Dermis microvascular lymphatic vessel endothelial cell (primary cell): ENCODE measurements at places on chromosomes 12 and 14. TPM values are rescaled to one million over a fixed set of nuclear protein-coding genes. Genes with fewer than 3 reads are reported as not detected.

GRCh38 chr12:66352197-66352596 is 49.9 kb downstream of the HELB start:
- no peak for DNase-seq

- peak; percentile 40 for DNase-seq
Measured at GRCh38 chr12:51269174-51270066, 795 bp downstream of the SMAGP start.

DNA sequence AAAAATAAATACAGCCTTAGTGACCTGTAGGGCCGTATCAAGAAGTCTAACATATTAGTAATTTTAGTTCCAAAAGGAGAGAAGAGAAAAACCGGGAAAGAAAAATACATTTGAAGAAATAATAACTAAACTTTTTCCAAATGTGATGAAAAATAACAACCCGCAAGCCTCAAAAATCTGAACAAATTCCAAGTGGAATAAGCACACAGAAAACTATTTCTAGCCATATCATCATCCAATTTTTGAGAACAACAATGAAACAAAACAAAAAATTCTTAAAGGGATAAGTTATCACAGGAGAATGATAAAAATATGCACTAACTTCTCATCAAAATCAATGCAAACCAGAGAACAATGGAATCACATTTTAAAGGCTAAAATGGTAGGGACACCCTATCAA is 198.1 kb upstream of the PLXNC1 start:
- DNase-seq, result no peak

DNA sequence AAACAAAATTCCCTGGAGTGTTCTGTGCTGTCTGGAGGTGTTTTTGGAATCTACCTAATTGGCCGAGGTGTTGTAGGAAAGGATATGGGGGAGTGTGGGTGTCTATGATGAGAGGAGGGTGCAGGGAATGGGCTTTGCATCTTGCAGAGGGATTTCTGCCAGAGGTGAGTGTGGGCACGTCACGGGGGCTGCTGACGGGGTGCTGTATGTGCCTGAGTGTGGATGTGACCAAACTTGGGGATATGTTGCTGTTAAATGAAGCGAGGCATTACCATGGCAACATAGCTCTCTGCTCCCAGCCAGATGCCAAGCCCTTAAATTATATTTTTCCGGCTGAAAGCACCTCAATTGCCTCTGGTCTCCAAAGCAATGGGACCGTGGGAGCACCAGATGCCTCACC is 44.3 kb upstream of the SPTLC2 start:
- no peak for DNase-seq

DNA sequence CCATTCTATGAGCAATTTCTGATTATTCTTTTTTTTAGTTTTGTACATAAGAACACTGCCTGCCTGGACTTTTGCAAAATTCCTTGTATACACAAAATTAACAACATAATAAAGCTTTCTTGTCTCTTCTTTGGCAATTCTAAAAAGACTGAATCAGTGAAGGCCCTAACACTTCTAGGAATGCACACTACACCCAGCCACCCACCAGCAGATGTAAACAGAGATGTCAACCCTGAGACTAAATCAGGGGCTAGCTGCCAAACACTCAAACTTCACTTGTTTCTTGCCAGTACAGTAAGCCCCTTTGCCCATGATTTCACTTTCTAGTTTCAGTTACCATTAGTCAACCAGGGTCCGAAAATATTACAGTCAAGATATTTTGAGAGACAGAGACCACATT is 15.5 kb downstream of the DCAF5 start:
- DNase-seq, result no peak

GRCh38 chr14:91911474-91912032 is 35.9 kb downstream of the FBLN5 start:
- peak; percentile 55 for DNase-seq

GRCh38 chr12:116400636-116401372 is 123.3 kb upstream of the MED13L start:
- DNase-seq, result no peak

DNA sequence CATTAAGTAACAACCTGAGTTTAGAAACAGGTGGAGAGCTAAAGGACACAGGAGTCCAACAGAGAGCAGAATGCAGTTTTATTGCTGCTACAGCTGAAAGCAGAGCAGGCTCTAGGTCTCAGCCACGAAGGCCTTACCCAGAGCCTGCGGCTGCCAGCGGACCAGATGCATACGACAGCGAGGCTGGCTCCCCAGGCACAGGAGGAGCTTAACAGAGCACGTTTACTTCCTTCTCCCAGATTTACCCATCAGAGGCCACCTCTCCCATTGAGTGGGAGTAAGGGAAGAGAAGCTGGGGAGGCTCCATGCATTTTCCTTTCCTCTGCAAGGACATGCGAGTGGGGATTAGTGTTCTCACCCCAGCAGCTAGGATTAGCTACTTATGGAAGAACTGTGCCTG is 22.6 kb downstream of the DYNC1H1 start:
- DNase-seq, result no peak

DNA sequence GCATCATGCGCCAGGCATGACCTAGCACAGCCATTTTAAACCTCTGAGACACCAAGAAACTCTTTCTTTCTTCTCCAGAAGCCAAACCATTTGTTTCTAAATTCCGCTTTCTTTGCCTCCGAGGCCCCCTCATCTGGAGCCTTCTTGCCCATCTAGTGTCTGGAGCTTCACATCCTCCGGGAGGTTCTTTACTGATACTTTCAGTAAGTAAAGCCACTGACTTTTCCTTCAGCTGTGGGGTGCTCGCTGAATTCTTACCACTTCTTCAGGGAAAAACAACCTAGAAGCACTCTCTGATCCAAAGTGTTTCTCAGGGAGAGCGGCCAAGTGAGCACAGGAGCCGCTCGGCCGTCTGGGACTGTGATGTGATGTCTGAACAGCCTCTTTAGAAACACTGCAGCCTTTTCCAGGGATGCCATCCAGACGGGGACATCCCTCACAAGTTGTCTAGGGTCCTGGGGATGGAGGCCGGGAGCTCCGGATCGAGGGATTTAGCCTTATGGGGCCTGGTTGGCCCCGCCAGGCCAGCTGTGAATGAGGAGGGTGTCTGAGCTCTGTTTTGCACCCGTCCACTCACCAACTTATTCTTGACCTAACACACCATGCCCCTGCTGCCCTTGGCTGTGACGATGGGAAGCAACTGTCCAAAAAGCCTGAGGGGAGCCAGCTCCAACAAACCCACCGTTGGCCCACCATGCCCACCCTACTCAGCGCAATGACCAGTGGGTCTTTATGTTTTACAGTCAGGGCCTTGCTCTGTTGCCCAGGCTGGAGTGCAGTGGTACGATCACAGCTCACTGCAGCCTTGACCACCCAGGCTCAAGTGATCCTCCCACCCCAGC is 160.6 kb downstream of the ZFP36L1 start:
- DNase-seq, result no peak

GRCh38 chr12:31524791-31525495 is 66.0 kb downstream of the DENND5B start:
- DNase-seq, result no peak

- DNase-seq, result peak; percentile 73
Measured at GRCh38 chr12:26636710-26637328, 196.2 kb downstream of the ITPR2 start.

DNA sequence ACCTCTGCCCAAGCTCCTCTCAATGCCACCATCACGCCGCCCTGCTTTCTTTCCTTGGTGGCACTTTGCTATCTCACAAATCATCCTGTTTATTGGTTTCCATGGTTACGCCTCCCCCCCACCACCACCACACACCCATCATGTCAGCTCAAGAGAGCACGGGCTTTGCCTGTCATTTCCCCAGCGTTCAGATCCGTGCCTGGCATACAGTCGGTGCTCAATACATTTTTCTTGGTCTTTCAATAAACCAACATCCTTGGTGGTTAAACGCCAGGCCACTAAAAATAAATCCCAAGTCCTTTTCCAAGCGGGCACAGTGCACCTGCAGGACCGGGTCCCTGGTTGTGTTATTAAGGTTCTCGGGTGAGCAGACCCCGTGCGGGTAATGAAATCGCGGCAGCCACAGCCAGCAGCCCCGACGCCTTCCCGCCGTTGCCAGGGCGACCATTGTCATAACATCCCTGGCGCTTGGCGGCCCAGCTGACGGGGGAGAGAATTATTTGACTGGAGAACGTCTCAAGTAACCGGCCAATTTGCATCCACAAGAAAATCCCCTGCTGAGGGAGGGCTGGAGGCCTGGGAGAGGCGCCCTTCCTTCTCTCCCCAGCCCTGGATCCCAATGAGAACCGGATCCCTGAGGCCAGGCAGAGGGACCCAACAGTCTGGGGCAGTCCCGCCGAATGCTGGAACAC is 92.9 kb downstream of the KSR2 start:
- DNase-seq, result peak; percentile 55

GRCh38 chr14:92670160-92670559 is 78.3 kb downstream of the LGMN start:
- no peak for DNase-seq

GRCh38 chr12:67712011-67712410 is 63.5 kb downstream of the DYRK2 start:
- DNase-seq, result no peak

DNA sequence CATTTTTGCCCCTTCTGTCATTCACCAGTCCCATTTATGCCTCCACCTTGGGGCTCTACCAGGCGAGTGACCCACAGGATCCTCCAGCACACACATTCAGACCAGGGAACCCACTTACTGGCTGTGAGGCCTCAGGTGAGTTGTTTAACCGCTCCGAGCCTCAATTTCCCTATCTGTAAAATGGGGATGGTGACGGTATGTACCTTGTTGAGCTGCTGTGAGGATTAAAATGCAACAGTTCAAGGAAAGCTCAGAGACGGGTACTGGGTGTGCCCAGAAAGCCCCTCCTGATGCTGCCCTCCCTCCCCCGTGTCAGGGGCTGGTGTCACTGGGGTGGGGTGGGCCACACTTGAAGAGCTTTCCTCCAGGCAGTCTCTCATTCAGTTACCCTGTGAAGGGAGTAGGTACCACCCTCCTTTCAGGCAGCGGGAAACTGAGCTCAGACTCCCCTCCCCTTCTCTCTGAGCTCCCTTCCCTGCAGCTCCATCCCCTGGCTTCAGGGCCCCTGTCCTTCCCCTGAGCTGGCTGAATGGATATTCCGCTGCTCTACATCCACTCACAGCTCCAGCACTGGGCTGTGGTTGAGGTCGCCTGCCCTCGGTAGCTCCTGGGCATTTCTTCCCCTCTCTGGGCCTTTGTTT is 1.4 kb upstream of the SERPINA1 start:
- no peak for DNase-seq

GRCh38 chr12:92396647-92397252 is 251.1 kb upstream of the BTG1 start:
- DNase-seq, result peak; percentile 1

DNA sequence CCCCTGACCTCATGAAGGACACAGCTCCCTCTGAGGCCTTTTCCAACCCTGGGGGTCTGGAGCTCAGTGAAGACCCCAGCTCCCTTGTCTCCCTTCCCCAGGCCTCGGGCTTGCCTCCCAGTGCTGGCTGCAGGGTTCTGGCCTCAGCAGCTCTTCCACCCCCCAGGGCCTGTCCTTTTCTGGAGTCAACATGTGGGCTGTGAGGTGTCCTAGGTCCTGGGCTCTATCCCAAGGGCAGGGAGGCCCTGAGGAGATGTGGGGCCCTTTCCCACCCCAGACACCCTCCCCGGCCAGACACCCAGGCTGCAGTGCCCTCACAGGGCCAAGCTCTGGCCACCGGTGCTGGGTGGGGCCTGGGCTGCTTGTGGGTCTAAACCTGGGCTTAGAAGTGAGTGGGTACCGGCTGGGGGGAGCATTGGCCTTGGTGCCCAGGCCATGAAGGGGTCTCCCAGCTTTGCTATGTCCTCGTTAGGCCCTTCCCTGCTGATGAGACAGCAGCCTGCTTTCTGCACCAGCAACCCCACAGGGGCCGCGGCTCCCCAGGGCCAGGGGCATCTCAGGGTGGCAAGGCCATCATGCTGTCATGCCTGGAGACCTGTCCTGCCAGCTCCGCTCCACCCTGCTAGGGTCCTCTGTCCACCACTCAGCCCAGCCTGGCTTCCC is 2.7 kb upstream of the CRIP2 start:
- no peak for DNase-seq

GRCh38 chr12:1044696-1045095 is 53.7 kb downstream of the ERC1 start:
- DNase-seq, result peak; percentile 25

DNA sequence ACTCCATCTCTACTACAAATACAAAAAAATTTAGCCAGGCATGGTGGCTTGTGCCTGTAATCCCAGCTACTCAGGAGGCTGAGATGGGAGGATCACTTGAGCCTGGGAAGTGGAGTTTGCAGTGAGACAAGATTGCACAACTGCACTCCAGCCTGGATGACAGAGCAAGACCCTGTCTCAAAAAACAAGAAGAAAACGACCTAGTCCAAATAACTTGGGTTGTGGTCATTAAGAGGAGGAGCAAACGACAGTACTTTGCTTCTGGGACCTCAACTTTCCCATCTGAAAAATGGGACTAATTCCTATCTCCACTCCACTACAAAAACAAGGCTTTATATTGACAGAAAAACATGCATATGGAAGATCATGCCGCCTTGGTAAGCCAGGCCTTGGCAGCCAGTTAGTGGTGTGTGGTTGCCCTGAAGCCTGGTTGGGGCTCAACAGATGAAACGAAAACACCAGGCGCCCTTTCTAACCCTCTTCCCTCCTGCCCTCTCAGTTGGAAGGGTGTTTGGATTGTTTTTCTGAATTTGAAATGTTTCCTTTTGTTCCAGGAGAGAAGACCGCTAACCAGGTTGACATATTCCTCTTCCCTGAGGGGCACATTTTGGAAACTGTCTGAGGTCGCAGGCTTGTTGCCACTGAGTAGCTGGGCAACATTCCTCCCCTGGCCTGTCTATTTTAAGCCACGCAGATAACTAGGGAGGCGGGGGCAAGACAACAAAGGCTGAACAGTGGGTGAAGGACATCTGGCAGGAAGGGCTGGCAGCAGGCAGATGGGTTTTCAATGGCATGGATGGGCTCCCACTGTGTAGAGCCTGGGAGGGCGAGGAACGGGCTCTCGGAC is 13.7 kb upstream of the VPS37B start:
- DNase-seq, result no peak

DNA sequence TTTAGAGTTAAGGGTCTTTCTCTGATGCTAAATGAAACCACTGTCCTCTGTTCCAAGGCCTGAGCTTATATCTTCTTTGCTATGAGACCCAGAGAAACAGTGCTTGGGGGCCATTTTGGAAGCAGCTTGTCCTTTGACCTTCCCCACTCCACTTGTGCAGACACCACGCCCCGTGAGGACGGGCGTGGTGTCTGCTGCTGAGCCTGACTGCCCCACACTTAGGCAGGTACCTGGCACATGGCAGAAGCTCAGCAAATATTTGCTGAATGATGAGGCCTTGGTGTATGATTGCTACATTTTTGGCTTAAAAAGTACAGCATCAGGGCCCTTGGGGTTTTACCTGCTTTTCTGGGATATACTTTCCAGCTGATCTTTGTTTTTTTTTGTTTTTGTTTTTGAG is 69.9 kb downstream of the RASSF3 start:
- no peak for DNase-seq

GRCh38 chr14:22978981-22979671 is 3.2 kb downstream of the AJUBA start:
- no peak for DNase-seq

PRIMA1 gene
- total RNA-seq, result not detected in 2 replicates

SYT1 gene
- total RNA-seq, result 3.6 and 6.3 TPM in 2 replicates

KMT2D gene
- 20.0 and 34.0 TPM in 2 replicates for total RNA-seq

TSPAN11 gene
- total RNA-seq, result 9.1 and 29.3 TPM in 2 replicates

EML5 gene
- total RNA-seq, result 0.13 TPM in 2 replicates

WSB2 gene
- total RNA-seq, result 82.4 and 116 TPM in 2 replicates

RPGRIP1 gene
- 0.39 and 0.76 TPM in 2 replicates for total RNA-seq

GABARAPL1 gene
- total RNA-seq, result 51.3 and 123 TPM in 2 replicates

BCL11B gene
- under 0.01 TPM in 2 replicates for total RNA-seq

CARMIL3 gene
- total RNA-seq, result under 0.01 TPM in 2 replicates

LBHD2 gene
- total RNA-seq, result not detected in 2 replicates

LRTM2 gene
- total RNA-seq, result not detected in 2 replicates

BICDL1 gene
- total RNA-seq, result 0.13 TPM in 1 of 2 replicates, not detected in the other

MOK gene
- 1.2 and 1.3 TPM in 2 replicates for total RNA-seq

KRT83 gene
- total RNA-seq, result not detected in 2 replicates

GATC gene
- 16.9 and 19.3 TPM in 2 replicates for total RNA-seq

CLECL1 gene
- total RNA-seq, result not detected in 2 replicates
